ENCODE measurements at places on chromosomes 16 and 17.

DNA sequence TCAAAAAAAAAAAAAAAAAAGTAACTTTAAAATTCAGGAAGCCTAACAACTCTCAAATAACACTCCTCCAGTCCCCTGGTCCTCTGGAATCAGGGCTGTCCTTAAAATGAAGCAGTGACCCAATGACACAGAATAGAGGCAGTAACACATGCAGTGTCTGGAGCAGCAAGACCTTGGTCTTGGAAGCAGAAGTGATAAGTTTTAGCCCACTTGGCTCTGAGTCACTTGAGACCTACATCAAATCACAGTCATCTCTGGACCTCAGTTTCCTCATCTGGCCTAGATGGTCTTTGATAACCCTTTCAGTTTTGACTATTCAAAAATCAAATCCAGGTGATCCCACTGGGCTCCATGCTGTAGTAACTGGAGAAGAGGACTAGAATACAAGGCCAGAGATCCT is 39.0 kb downstream of the LYRM1 start:
- no peak for DNase-seq

GRCh38 chr17:58730937-58731336 is 24.7 kb upstream of the PPM1E start:
- no peak for DNase-seq

DNA sequence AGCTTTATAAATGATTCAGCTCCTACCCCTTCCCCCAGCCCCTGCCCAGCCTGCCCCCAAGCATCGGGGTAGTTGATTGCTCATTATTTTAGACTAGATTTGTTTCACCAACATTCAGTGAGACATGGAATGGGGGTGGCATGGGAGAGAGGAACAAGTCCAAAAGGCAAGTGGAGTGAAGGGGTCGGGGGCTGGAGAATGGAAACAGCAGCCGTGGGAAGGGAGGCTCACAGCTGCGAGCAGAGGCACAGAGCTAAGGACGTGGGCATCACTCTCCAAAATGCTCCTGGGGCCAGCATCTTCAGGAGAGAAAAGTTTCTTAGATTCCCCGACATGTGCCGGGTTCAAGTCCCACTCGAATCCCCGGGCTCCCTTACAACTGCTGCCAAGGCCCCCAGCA is 19.3 kb downstream of the PIPOX start:
- DNase-seq: no peak

GRCh38 chr17:27593232-27593856 is 37.6 kb upstream of the LGALS9 start:
- no peak for DNase-seq

DNA sequence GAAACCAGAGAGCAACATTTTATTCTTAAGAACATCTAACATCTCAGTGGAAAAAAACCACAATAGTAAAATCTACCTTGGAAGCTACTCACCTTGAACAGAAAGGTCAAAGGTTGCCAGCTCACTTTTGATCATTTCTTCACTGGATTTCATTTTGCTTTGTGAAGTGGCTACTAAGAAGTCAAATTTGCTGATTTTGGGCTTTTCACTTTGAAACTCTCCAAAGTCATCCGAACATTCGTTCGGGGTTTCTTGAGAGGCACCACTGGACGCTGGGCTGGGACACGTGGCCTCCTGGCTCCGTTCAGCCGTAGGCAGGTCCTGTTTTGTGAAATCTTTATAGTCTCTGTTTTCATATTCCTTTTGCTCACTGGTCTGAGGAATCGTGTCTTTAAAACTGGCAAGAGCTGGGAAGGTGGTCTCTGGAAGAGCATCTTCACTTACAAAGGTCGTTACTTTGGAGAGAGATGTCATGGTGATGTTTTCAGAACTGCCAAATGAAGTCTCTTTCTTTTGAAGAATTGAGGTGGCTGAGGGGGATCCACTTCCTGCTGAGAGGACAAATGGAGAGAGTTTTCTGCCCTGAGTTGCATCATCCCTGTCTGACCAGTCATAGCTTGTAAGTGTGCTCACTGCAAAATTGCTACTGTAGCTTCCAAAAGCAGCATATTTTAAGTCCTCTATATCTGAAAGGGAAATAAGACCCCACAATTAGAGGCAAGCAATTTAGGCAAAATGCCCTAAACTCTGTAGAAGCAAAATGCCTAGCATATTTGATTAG is 52.4 kb downstream of the DUSP14 start:
- DNase-seq: no peak

DNA sequence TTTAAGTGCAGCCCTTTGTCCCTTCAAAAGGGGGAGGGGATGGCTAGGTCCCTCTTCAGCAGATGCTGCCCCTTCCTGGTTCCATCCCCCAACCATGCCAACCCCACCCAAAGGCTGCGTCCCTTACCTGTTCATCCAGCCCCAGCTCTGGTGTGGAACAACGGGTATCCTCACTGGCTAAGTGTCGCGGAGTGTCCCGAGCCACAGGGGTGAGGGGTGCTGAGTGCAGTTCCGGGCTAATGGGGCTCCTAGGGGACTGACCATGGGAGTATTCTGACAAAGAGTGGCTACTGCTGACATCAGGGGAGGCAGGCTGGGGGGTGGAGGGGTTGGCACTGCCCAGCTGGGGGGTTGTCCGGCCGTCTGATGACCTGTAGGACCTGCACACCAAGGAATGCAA is 32.9 kb downstream of the STH start:
- no peak for DNase-seq

GRCh38 chr17:79696610-79696982 is 34.1 kb upstream of the ENPP7 start:
- DNase-seq: no peak

GRCh38 chr16:64830653-64831052 is 291.2 kb downstream of the CDH11 start:
- DNase-seq: no peak

GRCh38 chr16:66360624-66361324 is 5.7 kb upstream of the CDH5 start:
- no peak for DNase-seq

- DNase-seq: no peak
Observed at GRCh38 chr16:54009464-54010176, 277.0 kb downstream of the IRX3 start.

- no peak for DNase-seq
Observed at GRCh38 chr17:17732892-17733670, 51.8 kb downstream of the RAI1 start.

GRCh38 chr17:39191750-39192510 is 5.5 kb downstream of the CACNB1 start:
- no peak for DNase-seq

DNA sequence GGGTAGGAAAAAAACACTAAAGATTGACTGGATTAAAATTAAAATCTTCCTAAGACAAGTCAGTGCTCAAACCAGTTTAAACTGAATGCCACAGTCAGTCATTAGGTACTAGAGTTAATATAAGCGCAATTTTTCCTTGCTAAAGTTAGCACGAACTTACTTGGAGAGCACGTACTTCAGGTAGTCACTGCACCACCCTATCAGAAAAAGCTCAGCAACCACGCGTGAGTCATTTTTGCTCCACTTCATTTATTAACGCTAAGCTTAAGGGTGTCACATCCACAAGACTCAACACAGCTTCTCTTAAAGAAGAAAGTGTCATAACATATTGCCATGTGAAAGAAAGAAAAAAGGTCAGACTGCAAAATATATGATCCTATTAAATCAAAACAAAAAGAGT is 53.1 kb downstream of the TEX2 start:
- no peak for DNase-seq

Data from stimulated activated effector memory CD8-positive, alpha-beta T cell treated with anti-CD3 and anti-CD28 coated beads, Interleukin-12 subunit alpha, Interleukin-12 subunit beta, amount 100 ng/mL, for 72 hours (primary cell).